ENCODE measurements at places on chromosomes 1 and 21. TPM values are rescaled to one million over a fixed set of nuclear protein-coding genes. Genes with fewer than 3 reads are reported as not detected.

DNA sequence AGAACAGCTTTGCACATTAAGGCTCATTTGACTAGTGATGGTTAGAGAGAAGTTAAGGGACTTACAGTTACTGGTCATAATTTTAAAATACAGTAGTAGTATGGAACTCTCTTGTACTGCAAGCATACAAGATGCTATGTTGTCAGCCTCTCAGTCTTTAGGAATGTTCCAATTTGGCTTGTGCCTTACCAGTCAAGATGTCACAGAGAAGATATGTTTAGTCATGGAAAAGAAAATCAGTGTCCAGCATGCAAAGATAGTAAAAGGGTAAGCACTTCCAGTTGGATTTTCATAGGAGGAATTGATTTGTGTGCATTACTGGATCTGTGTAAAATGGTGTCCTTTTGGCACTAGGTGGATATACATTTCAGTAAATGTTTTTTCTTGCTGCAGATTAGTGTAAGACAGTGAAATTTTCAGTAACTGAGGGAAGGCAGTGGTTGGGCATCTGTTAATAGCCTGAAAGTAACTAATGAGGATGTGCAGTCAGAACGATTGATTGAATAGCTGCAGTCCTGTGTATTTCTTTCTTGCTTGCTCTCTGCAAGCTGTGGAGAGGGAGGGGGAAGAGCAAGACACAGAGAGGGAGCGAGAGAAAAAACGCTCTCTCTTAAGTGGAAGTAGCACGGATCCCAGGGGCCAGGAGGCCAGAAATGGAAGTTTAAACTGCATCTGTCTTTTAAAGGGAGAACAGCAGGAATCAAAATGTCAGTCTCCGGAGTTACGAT, 108.2 kb downstream of the CLEC20A start:
- no peak for DNase-seq

GRCh38 chr1:63747445-63747844, 26.4 kb upstream of the ROR1 start:
- peak; percentile 46 for DNase-seq

DNA sequence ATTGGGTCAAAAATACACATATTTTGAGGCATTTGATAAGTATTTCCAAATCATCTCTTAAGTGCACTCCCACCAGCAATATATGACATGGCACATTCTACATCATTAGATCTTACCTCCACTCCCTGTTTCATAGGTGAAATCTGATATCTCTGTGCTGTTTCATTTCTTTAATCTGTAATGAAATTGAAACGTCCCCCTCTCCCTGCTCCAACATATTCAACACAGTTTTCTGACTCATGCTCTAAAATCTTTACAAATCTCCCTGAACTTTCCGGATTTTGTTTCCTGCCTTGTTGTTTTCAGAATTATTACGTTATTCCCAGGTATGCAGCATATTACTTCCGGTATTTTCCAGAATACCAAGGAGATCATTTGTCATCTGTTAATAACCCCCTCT, 66.1 kb upstream of the AKT3 start:
- DNase-seq: no peak

- DNase-seq: no peak
Measured at GRCh38 chr1:53299233-53299632, 28.6 kb downstream of the LRP8 start.

Gene PTTG1IP
- 298 TPM for polyA plus RNA-seq

Gene CASQ1
- 0.43 TPM for polyA plus RNA-seq

Gene MTHFR
- 24.9 TPM for polyA plus RNA-seq

Gene SLC35F3
- 0.55 TPM for polyA plus RNA-seq

All from left kidney (tissue), 8 donors.